ENCODE measurements at places on chromosomes 2 and 18.

GRCh38 chr2:207473049-207473930, 56.5 kb upstream of the CREB1 start:
- DNase-seq: peak; percentile 92

DNA sequence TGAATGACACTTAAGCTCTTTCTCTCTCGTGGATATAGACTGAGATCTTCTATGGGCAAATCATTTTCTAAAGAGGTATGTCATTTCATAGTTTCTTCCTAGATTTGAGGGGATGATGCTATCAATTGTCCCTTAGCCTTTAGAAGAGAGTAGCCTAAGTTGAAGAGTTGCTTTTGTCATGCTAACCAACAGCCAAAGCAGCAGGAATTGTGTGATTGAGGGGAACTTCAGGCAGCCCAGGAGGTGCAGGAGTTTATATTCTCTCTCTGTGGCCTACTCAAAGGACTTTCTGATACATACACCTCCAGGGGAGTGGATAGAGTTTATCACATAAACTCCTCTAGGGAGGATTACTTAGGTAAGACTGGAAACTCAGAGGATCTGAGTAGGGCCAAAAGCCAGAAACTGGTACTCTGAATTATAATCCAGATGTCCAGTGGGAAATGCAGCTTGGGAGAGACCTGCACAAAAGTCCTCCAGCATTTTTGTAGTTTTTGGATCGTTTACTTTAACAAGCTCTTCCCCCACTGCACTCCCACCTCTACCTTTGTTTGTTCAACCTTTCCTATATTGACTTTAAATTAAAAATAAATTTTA, 150.7 kb upstream of the CCDC68 start:
- no peak for DNase-seq

- peak; percentile 33 for DNase-seq
Measured at GRCh38 chr2:229715895-229716507, 1.6 kb upstream of the DNER start.

DNA sequence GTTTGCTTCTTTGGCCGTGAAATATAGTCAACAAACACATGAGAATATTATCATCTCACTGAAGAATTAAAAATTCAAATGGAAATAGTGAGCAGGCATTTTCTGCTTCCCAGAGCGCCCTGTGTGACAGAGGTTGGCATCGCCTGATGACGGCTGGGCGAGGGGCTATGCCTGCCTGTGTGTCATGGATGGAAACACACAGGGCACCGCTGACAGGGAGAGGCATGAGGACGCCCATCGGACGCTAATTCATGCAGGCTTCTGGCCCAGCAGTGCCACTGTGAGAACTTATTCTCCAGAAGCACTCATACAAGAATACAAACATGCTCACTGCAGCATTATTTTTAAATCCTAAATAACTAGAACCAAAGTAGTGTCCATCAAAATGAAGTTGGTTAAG, 61.4 kb upstream of the OTOS start:
- DNase-seq: no peak

- DNase-seq: no peak
Measured at GRCh38 chr18:3653851-3654441, 204.0 kb downstream of the TGIF1 start.

DNA sequence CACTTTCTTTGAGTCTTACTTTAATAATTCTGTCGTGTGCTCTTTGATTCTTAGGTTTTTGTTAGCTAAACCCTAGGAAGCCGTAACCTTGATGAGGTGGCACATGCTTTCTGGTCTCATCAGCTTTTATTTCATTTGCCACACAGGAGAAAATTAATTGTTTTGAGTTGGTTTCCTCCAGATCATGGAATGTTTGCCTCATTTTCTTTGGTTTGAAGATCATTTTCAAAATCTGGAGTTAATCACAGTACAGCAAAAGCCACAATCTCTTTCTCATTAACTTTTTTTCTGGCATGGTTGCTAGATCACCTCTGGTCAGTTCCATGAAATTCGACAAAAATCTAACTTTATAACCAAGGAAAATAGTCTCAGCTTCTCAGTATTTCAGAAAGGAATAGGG, 182.9 kb downstream of the MYO1B start:
- no peak for DNase-seq

- DNase-seq: no peak
Measured at GRCh38 chr2:219995991-219996765, 368.7 kb downstream of the SLC4A3 start.

DNA sequence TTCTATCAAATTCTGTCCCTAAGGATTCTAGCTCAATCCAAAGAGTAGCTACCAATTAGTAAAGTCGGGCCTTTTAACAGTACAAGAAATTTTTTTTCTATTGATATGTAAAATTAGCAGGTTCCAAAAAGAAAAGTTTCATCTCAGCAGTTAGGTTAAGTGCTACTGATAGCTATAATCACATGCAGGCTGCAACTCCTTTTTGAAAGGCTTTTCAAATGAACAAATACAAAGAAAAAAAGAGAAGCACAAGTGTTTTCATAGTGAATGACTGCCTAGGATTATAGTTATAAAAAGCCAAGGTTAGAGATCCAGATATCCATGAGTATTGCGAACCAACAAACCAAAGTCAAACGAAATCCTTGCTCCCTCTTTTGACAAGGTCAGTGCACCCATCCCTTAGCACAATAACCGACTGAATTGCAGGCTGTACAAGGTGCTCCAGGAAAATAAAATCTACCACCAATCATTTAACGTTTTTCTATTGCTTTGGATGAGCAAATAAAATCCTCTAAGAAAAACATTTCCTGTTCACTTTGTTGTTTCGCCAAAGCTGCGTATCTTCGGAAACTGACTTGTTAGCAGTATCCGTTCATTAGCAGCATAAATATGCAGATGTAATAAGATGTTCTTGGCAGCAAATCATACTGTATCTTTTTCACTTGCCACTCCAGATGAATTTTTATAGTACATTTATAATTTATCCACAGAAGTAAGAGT, 100.2 kb downstream of the SRBD1 start:
- DNase-seq: no peak

DNA sequence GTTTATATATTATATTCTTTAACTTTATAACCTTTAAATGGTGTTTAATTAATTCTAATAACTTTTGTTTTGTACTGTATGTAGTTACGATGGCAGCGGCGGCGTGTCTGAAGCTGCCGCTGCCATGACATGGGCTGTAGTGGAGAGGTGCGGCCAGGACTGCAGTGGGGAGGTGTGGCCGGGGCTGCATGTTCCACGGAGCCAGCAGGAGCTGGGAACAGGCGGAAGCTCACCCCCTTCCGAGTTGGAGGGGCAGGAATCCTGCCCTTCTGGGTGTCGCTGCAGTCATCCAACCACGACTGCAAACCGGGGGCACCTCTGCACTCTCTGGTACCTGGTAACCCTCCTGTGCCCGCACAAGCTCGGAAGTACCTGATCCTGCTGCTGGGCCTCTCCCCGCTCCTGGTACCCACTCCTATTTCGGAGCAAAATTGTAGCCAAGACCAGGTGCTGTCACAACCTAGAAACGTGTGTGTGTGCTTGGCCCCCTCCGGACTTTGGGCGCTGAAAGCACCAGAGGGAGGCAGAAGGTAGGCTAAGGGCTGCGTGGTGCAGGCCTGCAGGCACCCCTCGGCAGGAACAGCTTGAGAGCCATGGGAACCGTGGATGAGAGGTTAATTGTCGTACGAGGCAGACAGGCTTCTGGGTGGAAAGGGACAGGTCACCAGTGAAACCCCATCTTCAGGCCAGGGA, 1329.7 kb upstream of the SLC39A10 start:
- DNase-seq: no peak

DNA sequence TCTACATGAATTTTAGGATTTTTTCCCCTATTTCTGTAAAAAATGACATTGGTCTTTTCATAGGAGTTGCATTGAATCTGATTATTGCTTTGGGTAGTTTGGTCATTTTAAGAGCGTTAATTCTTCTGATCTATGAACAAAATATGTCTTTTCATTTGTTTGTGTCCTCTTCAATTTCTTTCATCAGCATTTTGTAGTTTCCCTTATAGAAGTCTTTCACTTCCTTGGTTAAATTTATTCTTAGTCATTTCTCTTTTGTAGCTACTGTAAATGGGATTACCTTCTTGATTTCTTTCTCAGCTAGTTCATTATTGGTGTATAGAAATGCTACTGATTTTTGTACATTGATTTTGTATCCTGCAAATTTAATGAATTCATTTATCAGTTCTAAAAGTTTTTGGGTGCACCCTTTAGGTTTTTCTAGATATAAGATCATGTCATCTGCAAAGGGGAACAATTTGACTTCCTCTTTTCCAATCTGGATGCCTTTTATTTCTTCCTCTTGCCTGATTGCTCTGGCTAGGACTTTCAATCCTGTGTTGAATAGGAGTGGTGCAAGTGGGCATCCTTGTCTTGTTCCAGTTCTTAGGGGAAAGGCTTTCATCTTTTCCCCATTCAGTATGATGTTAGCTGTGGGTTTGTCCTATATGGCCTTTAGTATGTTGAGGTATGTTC, 36.6 kb upstream of the AAK1 start:
- DNase-seq: no peak

- no peak for DNase-seq
Measured at GRCh38 chr2:188798159-188798558, 176.0 kb upstream of the COL3A1 start.

DNA sequence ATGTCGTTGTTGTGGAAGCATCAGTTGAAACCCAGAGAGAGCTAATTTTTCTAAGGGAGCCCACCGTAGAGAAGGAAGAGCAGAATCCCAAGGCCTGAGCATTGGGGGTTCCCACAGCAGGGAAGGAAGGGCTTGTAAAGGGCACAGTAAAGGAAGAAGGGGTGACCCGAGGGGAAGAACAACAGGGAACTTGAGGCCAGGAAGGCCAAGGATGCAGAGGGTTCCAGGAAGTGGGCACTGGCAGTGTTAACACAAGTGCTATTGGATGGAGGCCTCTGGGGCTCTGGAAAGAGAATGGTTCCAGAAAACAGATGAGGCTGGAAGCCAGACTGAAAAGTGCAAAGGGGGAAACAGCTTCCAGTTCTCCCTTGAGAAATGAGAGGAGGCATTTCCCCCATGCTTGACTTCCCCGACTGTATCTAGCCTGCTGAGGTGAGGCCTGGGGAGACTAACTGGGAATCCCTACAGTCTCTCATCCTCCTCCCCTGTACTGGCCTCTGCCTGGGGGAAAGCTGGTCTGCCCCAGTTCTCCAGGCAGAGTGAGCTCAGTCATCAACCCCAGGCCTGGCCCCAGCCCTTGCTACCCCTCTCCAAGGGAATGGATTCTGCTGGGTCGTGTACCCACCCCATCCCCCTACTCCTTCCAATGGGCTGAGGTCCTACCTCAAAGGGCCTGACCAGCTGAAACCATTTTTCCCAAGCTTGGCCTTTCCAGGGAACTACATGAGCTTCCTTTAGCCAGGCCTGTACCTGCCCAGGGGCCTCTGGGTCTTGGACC, 43.2 kb upstream of the MRPL33 start:
- no peak for DNase-seq
